ENCODE measurements at places on chromosomes 11 and 22. TPM values are rescaled to one million over a fixed set of nuclear protein-coding genes. Genes with fewer than 3 reads are reported as not detected.

DNA sequence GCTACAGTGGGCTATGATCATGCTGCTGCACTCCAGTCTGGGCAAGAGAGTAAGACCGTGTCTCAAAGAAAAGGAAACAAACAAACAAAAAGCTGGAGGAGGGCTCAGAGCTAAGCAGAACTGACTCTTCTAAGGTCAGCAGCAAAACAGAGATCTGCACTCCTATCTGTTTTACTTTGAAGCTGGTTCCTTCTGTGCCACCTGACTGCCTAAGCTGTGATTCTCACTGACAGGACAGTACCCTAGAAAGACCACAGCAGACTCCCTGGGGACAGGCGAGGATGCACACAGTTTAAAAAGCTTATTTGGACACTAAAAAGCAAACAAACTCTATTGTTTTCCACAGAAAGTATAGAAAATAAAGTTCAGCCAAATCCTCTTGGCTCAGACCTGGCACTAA lies 30.5 kb downstream of the NEFH start:
- H3K27me3 ChIP-seq = no peaks in the 10 kb centered on the region
- H3K4me1 ChIP-seq = no peaks in the 10 kb centered on the region
- peaks cover 55% of the 10 kb centered on the region for H3K36me3 ChIP-seq
- H3K27ac ChIP-seq = no peak overlapping the region

DNA sequence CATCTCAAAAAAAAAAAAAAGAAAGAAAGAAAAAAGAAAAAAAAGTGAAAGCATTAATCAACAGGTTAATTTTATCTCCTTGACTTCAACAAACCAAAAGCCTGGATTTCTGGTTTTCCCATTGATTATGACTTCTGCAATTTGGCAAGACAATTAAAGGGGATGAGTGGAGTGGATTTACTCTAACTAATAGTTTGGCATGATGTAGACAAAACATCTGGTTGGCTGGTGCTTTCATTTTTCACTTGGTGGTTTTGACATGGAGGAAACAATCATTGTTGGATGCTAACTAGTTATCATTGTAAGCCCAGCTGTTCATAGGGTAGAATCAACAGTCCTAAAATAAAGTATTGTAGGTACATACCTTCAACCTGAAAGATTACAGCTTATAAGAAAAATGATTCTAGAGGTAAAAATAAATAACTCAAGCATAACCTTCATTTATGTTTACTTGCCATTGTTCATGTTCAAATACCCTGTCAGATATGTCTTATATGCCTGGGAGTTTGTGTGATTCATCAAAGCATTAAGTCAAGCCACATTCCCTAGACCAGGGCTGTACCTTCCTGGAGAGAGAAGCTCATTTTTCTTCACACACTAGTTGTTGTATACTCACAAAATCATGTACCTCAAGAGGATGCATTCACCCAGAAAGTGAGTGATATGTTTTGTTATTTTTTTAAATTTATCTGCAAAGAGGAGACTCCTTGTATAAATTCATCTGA lies 15.1 kb downstream of the FIBIN start:
- H3K36me3 ChIP-seq = no peaks in the 10 kb centered on the region
- H3K27ac ChIP-seq = no peak overlapping the region
- H3K4me3 ChIP-seq = no peak overlapping the region
- no peaks in the 10 kb centered on the region for H3K4me1 ChIP-seq
- no peak for DNase-seq
- no peaks in the 10 kb centered on the region for H3K27me3 ChIP-seq

IFITM10 gene
- 1.6 TPM for total RNA-seq

- peaks cover 8% of the 10 kb centered on the region for H3K4me1 ChIP-seq
- no peaks in the 10 kb centered on the region for H3K27me3 ChIP-seq
- no peak overlapping the region for H3K4me3 ChIP-seq
- H3K36me3 ChIP-seq = no peaks in the 10 kb centered on the region
- no peak overlapping the region for H3K27ac ChIP-seq
These were observed 41.3 kb downstream of the LRRC32 start for GRCh38 chr11:76629116-76629852.

GRCh38 chr11:12099132-12099873 lies 11.1 kb upstream of the MICAL2 start:
- H3K4me1 ChIP-seq = no peaks in the 10 kb centered on the region
- no peak overlapping the region for H3K4me3 ChIP-seq
- no peaks in the 10 kb centered on the region for H3K36me3 ChIP-seq
- no peaks in the 10 kb centered on the region for H3K27me3 ChIP-seq
- DNase-seq = no peak

DNA sequence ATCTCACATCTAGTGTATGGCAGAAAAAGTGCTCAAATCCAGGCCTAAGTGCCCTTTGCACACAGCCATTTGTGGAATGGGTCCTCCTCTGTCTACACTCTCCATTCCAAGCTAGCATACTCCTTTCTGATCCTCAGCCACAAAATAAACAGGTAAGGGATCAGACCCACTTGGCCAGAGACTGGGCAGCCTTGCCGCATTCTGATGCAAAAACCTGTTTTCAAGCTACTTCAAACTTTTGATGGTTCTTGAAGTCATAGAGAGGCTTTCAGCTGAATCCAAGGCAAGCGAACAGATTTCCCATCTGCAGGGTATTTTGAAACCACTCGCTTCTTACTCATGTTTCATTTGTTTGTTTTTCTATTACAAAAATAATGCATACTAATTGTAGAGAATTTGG lies 136.6 kb upstream of the NAV2 start:
- H3K27me3 ChIP-seq = no peaks in the 10 kb centered on the region
- no peak overlapping the region for H3K27ac ChIP-seq
- no peak overlapping the region for H3K4me3 ChIP-seq
- H3K4me1 ChIP-seq = no peaks in the 10 kb centered on the region
- DNase-seq = no peak

DNA sequence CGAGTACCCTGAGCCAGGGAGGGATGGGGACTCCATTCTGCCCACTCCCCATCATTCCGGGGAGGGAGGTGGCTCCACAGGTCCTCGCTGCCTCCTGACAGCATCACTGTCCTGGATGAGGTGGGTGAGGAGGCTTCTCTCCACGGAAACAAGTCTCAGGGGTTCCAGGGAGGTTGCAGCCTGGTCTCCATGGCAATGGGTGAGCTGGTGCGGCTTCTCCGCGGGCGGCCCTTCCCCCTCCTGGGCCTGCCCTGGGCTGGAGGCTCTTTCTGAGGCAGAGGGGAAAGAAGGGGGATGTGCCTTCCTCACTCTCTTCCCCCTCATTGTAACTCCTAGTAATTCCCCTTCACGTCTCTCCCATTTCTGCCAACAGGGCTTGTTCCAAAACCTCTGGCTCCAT lies 37.1 kb upstream of the PARVG start:
- no peaks in the 10 kb centered on the region for H3K27me3 ChIP-seq
- H3K4me1 ChIP-seq = no peaks in the 10 kb centered on the region
- no peak for DNase-seq
- H3K27ac ChIP-seq = no peak overlapping the region

DNA sequence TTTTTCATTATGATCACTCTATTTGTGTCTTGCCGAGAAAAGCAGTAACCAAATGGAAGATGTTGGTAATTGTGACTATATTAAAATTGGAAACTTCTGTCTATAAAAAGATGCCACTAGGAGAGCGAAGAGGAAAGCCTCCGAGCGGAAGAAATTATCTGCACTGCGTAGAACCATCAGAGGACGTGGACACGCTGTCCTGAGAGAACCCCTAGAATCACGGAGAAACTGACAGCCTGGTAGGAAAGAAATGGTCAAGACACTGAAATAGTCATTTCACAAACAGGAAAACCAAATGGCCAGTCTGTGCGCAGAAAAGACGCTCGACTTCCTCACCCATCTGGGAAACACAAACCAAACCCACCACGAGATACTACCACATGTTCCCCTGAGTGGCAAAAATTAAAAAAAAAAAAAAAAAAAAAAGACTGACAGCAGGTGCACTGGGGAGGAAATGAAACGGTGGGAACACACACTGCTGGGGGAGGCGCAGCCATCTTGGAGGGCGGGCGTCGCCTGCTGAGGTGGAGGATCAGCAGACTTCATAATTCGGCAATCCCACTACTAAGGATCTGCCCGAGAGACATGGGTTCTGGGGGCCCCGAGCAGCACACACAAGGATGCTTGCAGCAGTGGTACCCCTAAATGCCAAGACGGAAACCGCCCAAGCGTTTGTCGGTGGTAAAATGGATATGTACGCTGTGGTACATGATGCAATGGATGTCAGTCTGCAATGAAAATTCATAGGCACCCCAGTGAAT lies 21.3 kb downstream of the IFITM10 start:
- peaks cover 24% of the 10 kb centered on the region for H3K27me3 ChIP-seq
- no peak overlapping the region for H3K4me3 ChIP-seq
- peaks cover 14% of the 10 kb centered on the region for H3K4me1 ChIP-seq

DNA sequence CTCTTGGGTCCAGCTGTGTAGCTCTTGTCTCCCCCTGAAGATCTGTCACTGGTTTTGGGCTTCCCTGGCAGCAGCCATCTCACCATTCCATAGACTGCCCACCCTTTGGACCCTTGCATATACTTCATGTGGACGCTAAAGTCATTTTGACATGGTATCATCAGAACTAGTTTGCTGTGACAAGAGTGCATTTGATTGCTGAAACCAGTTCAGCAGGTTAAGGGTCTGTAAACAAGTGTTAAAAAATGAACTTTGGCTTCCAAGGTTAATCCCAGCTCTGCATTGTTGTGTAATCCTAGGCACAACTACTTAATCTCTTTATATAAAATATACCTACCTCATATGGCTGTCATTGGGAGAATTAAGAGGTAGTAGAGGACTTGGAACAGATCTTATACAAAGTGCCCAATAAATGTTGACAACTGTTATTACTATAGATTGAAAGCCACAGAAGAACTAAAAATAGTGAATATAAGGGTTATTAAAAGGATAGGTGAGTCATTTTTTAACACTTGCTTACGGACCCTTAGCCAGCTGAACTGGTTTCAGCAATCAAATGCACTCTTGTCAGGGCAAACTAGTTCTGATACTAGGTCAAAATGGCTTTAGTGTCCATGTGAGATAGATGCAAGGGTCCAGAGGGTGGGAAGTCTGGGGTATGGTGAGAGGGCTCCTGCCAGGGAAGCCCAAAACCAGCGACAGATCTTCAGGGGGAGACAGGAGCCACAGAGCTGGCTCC lies 29.4 kb downstream of the CCDC90B start:
- H3K27me3 ChIP-seq = no peaks in the 10 kb centered on the region
- no peaks in the 10 kb centered on the region for H3K4me1 ChIP-seq
- H3K27ac ChIP-seq = no peak overlapping the region
